NCI-H1105 treated with DMSO at 0.1 percent for 48 hours (cell line): ENCODE measurements at places on chromosomes 6 and 20.

GRCh38 chr6:151289399-151290007, 49.7 kb downstream of the AKAP12 start:
- no peak for DNase-seq

GRCh38 chr6:11833626-11834592, 55.3 kb upstream of the ADTRP start:
- DNase-seq: peak; percentile 57

DNA sequence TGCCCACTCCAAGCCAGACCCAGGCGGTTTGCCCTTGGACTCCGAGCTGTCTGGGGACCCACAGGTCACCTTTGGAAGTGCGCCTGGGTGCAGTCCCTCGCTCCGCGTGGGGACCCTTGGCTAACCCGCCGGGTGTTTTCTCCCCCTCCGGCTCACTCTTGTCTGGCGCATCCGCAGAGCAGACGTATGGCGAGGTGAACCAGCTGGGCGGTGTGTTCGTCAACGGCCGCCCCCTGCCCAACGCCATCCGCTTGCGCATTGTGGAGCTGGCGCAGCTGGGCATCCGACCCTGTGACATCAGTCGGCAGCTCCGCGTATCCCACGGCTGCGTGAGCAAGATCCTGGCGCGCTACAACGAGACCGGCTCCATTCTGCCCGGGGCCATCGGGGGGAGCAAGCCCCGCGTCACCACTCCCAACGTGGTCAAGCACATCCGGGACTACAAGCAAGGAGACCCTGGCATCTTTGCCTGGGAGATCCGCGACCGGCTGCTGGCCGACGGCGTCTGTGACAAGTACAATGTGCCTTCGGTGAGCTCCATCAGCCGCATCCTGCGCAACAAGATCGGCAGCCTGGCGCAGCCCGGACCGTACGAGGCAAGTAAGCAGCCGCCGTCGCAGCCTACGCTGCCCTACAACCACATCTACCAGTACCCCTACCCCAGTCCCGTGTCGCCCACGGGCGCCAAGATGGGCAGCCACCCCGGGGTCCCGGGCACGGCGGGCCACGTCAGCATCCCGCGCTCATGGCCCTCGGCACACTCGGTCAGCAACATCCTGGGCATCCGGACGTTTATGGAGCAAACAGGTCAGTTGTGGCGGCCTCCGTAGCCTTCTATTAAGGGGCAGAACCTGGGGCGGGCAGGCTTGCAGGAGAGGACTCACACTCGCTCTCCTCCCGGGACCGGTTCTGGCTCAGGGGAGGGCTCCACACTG, 1.1 kb downstream of the PAX1 start:
- peak; percentile 54 for DNase-seq

DNA sequence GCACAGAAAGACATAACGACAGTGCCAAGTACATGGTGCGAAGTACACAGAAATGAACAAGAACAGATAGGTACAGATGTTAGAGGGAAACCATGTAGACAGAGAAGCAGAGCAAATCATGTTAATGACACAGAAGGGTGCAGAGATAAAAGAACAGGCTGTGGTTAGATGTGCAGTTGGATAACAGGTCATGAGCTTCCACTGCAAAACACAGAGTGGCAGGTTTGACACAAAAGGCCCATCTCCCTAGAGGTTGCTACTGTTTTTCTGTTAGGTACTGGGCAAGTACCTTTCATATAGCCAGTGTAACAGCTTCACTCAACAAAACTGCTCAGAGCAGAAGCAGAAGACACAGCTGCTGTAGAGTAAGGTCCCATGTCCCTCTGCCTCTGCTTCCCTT, 84.6 kb downstream of the AK9 start:
- no peak for DNase-seq

- no peak for DNase-seq
Measured at GRCh38 chr6:160203522-160203921, 55.1 kb downstream of the SLC22A2 start.

DNA sequence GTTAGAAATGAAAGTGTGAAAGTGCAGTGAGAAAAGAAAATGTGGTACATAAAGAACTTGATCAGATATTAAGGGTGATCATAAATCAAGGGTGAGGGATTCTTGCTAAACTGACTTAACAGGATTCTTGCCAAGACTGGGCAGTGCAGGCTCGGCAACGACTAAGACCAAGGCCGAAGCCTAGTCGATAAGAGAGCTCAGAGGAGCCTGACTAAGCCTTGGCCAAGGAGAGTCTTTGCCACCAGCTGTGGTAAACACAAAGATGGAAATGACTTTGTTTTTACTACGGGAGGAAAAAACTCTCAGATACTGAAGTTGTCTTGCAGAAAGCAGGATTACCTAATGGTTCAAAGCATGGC, 196.6 kb downstream of the LY86 start:
- no peak for DNase-seq

DNA sequence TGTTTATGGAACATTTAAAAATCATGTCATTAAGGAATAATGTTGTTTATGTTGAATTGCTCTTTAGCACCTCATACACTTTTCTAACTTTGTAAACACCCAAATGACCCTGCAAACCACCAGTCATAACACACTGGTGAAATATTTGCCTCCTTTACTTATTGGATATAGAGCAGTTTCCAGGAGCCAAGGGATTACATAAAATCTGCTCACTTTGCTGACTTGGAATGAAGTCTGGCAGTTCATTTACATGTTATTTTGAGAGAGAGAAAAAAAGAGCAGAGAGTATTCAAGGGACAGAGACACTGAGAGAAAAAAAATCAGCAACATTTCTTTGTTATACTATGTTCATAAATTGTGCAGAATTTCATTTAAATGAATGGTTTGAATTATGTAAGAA, 46.6 kb upstream of the DEFB112 start:
- DNase-seq: no peak

DNA sequence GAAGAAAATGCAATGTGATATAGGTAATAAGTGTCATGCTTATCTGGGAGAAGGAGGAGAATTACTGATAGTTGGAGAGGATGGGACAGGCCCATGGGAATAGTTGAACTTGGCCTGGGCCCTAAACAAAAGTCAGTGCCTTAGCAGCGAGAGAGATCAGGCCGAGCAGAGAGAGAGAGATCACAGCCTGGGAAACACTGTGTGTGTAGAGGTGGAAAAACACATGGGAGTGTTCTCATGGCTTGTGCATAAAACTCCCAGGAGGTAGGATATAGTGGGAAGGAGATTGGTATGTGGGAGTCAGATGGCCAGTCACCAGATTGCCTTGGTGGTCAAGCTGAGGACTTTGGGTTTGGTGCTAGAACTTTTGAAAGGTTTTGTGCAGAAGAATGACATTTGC, 47.6 kb downstream of the FIG4 start:
- DNase-seq: no peak

DNA sequence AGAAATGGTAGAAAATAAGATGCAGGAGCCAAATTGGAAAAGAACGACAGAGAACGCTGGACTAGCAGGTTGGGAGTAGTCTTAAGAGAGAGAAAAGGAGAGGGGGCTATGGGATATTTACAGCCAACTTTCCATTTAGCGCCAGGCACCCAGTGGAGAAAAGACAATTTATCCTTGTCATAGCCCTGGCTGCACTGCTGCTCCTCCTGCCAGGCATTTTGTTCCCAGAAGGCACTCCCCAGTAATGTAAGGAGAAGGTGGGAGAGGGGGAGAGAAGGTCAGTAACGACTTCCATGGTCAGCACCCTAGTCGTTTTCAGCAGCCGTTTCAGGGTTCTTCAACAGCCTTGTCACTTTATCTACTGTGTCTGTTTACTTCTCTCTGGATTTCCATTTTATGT, 159.0 kb downstream of the TRMT11 start:
- DNase-seq: no peak

GRCh38 chr20:56414842-56415765, 3.0 kb downstream of the CASS4 start:
- DNase-seq: no peak

DNA sequence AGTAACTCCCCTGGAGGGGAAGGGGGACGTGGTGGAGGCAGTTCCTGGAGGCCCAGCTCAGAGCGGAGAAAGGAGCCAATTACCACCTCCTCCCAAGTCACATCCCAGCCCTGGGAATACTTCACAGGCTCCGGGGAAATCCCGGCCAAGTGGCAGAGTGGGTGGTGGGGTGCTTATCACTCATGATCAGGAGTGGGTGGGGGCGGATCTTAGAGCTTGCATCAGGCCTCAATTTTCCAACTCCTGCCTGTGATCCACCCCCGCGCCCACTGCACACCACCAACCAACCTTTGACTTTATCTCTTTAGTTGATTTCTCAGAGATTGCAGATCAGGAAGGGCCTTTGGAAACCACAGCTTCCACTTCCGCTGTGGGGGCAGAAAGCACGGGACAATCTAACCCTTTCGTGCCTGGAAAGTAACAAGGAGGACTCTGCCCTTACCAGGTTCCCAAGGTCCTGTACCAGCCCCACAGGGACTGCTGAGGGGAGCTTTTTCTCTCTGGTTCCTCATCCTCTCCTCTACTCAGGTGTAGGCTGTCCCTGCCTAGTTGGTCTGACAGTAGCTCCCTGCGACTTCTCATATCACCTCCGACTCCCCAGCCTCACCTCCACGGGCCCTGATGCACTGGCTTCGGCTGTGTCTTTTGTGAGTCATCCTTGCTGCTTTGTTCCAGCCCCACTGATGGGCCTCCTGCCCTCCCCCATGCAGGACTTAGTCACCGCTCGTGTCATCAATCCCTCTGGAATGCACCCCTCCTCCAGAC, 24.9 kb upstream of the IER3 start:
- no peak for DNase-seq

DNA sequence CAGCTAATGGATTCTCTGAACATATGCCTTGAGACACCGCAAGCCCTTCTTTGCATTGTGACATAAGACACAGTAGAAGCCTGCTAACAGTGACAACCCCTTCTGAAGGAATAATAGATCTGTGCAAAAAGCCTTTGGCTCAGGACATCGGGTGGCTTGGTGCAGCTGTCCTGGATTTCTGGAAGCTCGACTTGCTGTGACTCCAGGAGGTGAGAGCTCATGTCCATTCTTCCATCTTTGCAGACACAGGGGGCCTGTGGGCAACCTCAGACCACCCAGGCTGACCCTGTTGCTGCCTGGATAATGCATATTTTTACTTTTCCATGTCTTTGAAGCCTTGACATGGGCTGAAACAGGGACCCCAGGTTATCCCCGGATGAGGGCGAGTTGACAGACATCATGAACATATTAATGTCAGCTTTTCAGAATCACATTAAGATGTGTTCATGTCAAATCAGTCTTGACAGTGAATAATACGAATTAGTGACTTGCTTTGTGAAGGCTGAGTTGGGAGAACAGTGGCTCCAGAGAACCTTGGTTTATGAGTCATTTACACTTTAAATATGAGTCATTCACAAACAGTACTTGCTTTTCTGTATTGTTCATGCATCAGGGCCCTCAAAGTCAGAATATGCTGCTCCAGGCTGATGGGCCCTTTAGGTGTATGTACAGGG, 66.8 kb upstream of the IYD start:
- DNase-seq: no peak

DNA sequence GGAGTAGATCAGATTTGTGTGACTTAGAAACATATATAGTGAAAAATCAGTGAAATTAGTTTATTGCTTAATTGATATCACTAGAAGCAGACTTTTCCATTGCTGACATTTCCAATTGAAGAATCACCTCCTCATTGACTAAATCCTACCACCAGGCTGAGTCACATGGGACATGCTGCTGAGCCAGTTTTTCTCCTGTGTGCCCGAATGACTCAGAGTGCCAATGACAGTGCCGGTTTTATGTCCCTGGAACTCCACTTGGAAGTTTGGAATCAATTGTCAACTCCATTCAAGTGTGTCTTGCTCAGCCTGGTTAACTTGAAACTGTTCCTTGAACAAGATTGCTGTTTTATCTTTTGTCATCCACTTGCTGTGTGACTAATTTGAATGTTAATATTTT, 316.1 kb upstream of the PRDM1 start:
- DNase-seq: no peak

GRCh38 chr6:113907102-113907815, 50.1 kb downstream of the MARCKS start:
- no peak for DNase-seq

GRCh38 chr20:51487565-51488268, 54.8 kb downstream of the NFATC2 start:
- no peak for DNase-seq

DNA sequence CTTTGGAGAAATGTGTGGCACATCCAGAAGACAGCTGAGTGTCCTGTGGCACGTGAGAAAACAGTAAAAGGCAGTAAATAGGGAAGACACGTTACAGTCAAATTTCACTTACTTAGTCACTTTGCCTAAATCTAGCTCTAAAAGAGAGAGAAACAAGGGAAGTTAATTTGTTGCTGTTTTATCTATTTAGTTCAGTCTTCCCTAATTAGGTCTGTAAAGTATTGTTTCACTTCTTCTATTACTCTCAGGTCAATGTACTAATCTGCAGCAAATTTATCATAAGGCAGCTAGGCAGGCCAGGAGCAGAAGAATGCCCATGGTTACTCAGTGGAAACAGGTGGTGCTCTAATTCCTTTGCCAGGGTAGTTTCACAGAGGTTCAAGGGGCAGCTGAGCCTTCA, 124.3 kb upstream of the CNR1 start:
- no peak for DNase-seq

DNA sequence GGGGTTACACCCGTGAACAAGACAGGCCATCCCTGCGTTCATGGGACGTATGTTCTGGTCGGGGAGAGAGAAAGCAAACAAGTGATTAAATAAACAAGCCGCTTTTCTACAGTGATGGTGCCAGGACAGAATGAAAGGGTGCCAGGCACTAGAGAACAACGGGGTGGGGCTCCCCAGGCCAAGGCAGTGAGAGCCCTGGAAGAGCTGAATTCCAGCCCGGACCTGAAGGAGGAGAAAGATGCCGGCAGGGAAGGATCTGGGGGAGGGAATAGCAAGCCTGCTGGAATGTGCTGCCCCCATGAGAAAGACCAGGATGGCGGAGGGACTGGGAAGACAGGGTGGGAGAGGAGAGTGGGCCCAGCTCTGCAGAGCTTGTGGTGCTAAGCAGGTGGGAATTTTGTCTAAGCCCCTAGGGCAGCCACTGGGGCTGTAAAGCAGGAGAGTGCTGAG, 7.5 kb downstream of the SNAI1 start:
- no peak for DNase-seq

DNA sequence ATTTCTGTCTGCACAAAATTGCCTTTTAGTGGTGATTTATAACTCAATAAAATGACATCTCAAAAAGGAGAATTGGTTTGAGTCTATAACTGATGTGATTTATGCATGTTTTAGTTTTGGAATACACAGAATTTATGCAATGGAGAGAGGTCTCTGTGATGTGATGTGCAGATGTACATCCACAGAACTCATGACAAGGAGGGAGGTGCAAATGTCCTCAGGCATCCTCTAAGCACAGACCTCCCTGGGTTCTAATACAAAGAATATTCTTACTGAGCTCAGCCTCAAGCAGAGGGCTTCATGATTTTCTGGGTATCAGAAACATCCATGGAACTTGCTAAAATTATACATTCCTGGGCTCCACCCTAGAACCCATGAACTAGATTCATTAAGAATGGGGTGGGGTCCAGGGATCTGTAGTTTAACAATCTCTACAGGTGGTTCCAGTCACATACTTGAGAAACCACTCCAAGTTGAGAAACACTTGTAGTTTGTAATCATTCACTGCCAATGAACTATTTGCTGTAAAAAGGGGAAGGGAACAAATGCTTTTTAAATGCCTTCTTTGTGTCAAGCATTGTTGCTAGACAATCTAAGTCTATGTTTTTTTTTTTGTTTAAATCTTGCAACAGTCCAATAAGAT, 60.2 kb upstream of the NEDD9 start:
- no peak for DNase-seq
